ENCODE measurements at places on chromosomes 12 and 14.
A peak's percentile ranks its signal among the peaks of the same experiment; 100 is the strongest.

DNA sequence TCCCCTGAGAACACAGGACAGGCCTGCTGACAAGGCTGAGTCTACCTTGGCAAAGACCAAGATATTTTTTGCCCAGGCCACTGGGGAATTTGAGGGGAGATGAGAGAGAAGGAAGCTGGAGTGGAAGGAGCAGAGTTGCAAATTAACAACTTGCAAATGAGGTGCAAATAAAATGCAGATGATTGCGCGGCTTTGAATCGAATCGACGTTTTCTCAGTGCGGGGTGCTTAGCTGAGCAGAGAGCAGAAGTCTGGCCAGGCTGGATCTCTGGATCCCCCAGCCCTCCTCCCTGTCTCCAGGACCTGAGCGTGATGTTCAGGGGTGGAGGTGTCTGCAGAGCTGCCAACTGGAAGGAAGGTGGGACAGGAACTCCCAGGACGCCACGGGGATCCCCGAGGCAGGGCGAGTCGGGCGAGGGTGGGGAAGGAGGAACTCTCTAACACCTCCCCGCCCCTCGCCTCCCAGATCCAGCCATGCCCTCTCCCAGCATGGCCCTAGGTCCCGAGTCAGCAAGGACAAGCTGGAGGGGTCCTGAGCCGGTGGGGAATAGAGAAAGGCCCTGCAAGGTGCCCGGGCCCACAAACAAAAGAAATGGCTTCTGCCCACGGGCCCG lies 527 bp upstream of the CARMIL3 start:
- DNase-seq = no peak

DNA sequence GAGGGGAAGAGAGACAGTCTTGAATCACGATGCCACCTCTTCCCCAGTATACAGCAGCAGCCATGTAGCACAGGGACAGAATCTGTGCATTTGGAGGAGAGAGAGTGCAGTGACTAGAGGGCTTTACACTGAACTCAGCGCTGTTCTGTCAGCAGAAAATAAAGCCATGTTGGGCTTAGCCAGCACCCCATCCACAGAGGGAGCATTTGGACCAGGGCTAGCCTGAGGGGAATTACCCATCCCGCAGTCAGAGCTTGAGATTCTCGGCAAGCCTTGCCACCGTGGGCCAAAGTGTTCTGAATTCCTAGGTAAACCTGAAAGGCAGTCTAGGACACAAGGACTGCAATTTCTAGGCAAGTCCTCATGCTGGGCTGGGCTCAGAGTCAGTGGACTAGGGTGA lies 120.4 kb upstream of the CNOT2 start:
- DNase-seq = no peak

GRCh38 chr12:79935624-79936345 lies 888 bp upstream of the PPP1R12A start:
- DNase-seq = no peak

DNA sequence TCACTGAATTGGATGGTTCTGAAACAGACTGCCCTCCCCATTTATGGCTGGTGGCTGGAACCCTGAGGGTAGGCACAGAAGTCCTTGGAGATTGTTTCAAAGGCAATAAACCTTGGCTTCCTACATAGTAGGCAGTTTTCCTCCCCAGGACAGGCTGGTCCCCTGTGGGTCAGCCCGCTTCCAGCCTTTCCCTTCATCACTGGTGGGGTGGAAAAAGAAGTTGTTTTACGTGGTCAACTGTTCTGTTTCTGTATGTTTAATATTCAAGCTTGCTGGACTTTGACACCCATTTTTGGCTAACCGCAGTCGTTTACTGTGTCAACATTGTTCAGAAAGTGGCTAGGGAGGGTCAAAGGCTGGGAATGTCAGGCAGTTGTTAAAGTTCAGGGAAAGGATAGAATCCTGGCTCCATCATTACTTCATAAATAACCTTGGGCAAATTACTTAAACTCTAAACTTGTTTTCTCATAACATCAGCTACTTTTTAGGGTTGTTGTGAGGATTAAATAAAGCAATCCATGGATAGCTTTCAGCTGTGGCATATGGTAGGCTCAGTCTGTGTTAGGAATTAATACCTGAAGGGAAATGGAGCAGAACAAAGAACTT lies 2.4 kb downstream of the KLHDC2 start:
- no peak for DNase-seq

- DNase-seq = no peak
Measured at GRCh38 chr14:88660056-88660455, 97.2 kb downstream of the ZC3H14 start.

GRCh38 chr12:100864366-100864765 lies 69.8 kb downstream of the ANO4 start:
- no peak for DNase-seq

- peak; percentile 65 for DNase-seq
Measured at GRCh38 chr12:122517877-122518276, 8.9 kb downstream of the RSRC2 start.

DNA sequence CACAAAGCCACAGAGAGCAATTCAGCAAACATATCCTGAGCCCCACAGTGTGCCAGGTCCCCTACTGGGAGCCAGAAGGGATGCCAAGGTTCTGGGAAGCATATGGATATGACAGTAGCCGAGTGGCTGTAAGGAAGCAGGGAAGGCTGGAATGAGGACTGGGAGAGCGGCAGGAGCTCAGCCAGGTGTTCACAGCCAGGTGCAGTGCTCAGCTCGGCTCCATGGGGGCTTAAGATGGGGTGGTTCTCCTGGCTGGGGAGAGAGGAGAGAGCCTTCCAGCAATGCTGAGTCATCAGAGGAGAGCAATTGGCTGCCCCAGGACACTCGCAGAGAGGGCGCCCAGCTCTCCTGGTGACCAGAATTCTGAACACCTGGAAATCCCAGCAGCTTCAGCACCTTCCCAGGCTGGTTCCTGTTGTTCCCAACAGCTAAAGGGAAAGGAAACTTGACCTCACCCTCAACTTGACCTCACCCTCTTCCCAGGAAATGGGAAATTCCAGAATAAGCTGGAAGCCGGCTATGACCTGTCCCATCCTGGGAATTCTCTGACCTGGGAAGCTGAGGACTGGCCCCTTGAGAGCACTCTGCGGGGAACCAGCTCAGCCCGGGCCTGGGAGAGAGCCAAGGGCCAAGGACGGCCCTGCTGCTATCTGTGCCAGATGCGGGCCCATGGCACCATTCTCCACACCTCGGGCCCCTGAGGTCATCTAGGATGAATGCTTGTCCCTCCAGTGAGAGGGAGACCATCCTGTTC lies 34.6 kb downstream of the SLC6A12 start:
- no peak for DNase-seq

DNA sequence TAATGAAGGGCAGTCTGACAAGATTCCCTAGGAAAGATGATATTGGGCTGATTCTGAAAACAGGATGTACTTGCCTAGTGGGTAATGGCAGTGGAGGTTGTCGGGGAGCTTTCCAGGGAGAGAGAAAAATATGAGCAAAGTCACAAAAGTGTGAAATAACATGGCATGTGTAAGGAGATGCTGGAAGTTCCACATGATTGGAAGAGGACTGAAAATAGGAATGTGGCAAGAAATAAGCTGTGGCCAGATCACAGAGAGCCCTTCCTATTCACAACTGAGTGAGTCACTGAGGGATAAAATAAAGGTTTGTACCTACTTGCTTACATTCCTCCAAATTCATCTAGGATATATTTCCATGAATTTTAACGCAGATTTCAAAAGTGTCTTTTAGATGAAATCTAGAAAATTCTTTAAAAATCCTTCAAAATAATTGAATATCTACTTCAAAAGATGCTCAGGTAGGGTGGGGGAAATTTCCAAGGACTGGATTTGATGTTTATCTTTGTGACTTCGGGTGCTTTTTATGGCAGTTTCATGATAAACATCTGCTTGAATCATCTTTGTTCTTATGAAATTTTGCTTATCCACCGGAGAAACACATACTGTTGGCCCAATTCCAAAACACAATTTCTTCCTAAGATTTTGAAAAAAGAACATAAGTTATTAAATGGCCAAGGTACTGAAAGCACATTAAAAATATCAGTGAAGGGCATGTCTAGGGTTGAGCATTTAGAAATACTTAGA lies 36.3 kb upstream of the SLC2A13 start:
- no peak for DNase-seq

DNA sequence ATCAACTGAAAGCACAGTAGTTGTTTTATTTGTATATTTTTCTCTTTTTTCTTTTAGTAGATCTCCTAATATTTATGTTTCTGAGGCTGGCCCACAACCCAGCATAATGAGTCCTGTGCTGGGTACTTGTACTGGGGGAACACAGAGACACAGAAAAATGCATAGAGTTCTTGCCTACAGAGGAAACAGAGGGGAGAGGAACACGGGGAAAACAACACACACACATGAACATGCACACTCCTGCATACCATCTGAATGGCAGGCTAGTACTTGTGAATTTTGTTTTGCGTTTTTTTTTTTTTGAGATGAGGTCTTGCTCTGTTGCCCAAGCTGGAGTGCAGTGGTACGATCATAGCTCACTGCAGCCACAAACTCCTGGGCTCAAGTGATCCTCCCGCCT lies 21.3 kb downstream of the PITPNM2 start:
- no peak for DNase-seq

DNA sequence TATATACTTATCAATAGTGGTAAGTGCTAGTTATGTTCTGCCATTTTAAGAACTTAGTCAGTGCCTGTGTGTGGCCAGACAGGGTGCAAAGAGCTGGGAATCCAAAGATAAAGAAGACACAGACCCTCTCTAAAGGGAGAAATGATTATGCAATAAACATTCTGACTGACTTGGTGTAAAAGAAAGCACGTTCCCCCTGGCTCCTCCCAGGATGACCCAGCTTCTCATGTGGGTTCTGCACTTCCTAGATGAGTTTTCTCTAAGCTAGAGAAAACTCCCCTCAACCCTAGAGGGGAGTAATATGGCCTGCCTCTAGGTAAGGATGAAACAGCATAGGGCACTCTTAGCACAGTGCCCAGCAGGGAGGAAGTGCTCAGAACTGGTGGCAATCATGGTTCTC lies 231.2 kb downstream of the VRK1 start:
- DNase-seq = no peak

DNA sequence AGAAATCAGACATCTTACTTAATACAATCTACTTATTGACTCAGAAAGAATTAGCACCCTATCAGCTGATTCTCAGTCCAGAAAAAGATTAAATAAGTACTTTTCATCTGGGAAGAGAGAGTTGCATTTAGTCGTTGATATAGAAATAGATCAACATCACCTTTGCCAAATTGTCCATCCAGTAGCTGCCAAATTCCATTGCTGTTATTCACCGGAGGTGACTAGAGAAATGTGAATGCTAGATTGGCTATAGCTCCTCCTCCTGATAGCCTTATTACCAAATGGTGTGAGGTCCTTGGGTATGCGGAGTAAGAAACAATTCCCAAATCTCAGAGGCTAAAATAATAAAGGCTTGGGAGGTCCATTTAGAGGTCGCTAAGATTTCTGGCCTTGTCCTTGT lies 723.3 kb upstream of the FLRT2 start:
- DNase-seq = no peak

- no peak for DNase-seq
Measured at GRCh38 chr12:106973545-106973944, 13.4 kb downstream of the MTERF2 start.

GRCh38 chr12:97982684-97983083 lies 520.1 kb downstream of the RMST start:
- DNase-seq = no peak

DNA sequence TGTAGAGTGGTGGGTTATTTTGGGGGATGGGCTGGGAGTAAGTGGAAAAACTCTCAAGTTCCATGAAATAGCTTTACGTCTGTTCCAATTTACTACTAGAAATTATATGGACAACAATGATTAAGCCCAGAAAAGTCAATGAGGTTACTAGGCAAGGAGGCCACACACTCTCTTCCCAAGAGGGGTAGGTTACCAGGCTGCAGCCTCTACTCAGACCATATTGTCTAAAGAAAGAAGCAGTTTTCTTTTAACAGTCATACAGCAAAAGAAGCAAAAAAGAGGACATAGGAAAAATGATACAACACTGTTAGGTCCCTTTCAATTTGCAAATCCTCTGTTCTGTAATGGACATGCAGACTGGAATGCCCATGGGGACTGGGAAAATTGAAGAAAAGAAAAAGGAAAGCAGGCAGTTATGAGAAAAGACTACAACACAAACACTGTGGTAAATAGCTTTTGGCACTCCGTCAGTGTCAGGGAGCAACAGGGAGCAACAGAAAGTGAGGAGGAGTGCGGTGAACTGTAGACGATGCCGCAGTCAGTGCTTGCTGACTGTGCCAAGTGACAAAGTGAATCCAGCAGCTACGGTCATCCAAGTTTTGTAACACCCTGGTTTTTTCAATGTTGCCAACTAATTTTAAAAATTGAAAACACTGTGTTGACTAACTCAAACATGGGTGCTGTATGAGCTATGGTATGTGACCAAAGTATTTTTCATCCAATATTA lies 39.8 kb upstream of the HMGA2 start:
- no peak for DNase-seq

- no peak for DNase-seq
Measured at GRCh38 chr12:117502633-117503032, 141.2 kb upstream of the NOS1 start.
